ENCODE measurements at places on chromosomes 1 and 21. TPM values are rescaled to one million over a fixed set of nuclear protein-coding genes. Genes with fewer than 3 reads are reported as not detected.

GRCh38 chr1:109396871-109397580 lies 692 bp downstream of the SORT1 start:
- peak overlapping the region; percentile 79 for H3K4me3 ChIP-seq
- DNase-seq = no peak
- no peaks in the 10 kb centered on the region for H3K27me3 ChIP-seq
- H3K4me1 ChIP-seq = peaks cover 21% of the 10 kb centered on the region

- H3K4me3 ChIP-seq = no peak overlapping the region
- no peaks in the 10 kb centered on the region for H3K4me1 ChIP-seq
- DNase-seq = no peak
- no peak overlapping the region for H3K27ac ChIP-seq
- H3K36me3 ChIP-seq = no peaks in the 10 kb centered on the region
- H3K27me3 ChIP-seq = no peaks in the 10 kb centered on the region
Observed at GRCh38 chr1:40856116-40856515, 6.0 kb downstream of the CITED4 start.

GRCh38 chr1:84253891-84254290 lies 47.6 kb upstream of the SAMD13 start:
- peak; percentile 34 for DNase-seq
- no peaks in the 10 kb centered on the region for H3K27me3 ChIP-seq
- no peak overlapping the region for H3K4me3 ChIP-seq
- H3K4me1 ChIP-seq = peaks cover 3% of the 10 kb centered on the region

GRCh38 chr1:62800825-62801306 lies 16.9 kb downstream of the ATG4C start:
- no peak overlapping the region for H3K27ac ChIP-seq
- no peaks in the 10 kb centered on the region for H3K36me3 ChIP-seq
- no peaks in the 10 kb centered on the region for H3K4me1 ChIP-seq

DNA sequence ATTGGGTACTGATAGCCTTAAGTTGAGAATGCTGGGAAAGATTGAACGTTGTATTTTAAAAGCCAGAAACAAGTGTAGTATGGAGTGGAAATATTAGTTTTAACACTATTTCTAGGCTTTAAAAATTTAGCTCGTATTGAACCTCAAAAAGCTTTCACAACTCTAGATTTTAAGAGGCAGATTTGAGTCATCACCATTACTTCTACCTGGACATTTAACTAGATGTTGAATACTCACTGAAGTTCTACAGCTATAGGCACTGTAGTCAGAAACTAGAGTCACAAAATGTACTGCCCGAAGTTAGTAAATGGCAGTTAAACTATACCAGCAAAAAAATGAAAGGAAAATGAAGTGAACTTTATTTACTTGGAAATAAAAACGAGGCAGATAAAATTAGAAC lies 96.5 kb downstream of the NEK7 start:
- H3K36me3 ChIP-seq = no peaks in the 10 kb centered on the region
- H3K4me1 ChIP-seq = no peaks in the 10 kb centered on the region
- no peaks in the 10 kb centered on the region for H3K27me3 ChIP-seq
- H3K27ac ChIP-seq = no peak overlapping the region

RHCE gene
- total RNA-seq = 2.4 TPM

DNA sequence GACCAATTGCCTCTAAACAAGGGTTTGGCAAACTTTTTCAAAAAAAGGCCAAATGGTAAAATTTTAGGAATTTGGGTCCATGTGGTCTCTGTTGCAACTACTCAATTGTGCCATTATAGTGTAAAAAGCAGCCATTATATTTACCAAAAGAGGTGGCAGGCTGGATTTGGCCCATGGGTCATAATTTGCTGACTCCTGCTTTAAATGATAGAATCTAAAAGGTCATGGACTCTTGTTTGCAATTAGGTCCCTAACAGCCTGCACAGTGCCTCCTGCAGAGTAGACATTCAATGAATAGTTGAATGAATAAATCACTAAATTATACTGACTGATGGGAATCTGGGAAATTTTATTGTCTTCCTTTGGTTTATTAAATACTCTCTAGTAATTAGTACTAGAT lies 6.2 kb downstream of the BECN2 start:
- H3K27me3 ChIP-seq = no peaks in the 10 kb centered on the region
- no peaks in the 10 kb centered on the region for H3K36me3 ChIP-seq
- no peak overlapping the region for H3K27ac ChIP-seq

DNA sequence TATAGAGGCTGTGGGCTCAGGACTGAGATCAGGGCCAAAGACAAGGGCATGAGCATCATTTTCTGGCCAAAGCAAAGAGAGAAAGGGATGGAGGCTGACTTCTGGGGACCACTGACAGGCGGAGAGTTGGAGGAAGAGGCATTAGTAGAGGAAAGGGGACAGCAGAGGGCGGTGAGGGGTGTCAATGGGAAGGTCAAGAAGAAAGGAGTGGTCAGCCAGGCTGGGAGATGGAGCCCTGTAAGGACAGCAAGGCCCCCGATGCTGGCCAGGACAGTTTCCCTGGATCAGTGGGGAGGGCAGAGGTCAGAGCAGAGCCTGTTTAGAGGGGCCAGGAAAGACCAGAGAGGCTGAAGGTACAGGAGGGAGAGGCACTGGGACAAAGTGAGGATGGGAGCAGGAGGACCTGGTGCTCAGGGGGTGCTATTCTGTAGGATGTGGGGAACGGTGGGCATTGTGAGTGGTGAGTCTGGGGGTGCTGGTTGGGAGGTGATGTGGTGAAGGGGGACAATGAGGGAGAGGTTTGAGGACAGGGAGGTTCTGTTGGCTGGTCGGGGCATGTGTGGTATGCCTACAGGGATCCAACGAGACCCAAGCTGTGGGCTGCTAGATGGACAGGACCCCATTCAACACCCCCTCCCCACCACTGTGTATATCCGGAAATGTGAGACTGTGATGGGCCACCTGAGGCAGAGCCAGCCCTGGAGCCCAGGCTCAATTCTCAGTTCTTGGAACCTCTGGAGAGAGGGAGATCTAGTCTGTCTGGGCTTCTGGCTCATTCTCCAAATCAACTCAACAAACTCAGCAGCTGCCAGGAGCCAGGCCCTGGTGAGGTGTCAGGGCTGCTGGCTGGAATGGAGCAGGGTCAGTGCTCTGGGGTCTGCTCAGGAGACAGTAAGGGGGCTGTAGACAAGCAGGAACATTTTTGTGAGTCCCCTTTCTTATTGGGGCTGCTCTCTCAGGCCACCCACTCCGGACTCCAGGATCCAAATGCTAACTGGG lies 1.4 kb upstream of the FAM151A start:
- H3K27ac ChIP-seq = no peak overlapping the region
- H3K4me3 ChIP-seq = no peak overlapping the region
- H3K36me3 ChIP-seq = no peaks in the 10 kb centered on the region
- no peaks in the 10 kb centered on the region for H3K27me3 ChIP-seq
- no peaks in the 10 kb centered on the region for H3K4me1 ChIP-seq

NCSTN gene
- total RNA-seq = 117 TPM

DNA sequence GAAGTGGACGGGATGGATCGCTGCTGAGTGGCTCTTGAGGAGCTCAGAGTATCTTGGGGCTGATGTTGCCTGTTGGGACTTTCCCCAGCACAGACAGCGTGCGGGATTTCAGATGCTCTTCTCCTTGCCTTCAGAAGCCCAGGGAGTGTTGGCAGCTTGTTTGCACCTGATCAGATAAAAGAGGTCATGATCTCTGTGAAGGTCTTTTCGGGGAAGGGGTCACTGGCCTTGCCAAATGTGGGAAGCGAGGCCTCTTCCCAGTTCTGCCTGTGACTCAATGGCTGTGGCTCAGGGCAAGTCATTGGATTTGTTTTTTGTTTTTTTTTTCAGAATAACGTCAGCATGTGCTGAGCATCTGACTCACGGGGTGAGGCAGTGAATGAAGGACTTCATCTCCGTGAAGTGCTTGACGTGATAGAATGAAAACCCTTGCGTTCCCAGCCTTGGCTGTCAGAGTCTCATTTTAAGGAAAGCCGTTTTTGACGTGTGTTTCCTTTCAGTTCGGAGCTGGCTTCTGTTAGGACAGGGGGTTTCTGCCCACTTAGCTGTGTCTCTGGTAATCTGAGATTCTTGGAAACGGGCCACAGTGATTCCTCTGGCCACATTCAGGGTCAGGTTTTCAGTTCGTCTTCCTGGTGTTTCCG lies 46.7 kb downstream of the GALNT2 start:
- no peaks in the 10 kb centered on the region for H3K36me3 ChIP-seq
- H3K27me3 ChIP-seq = no peaks in the 10 kb centered on the region
- no peak for DNase-seq
- H3K27ac ChIP-seq = peak overlapping the region; percentile 12
- H3K4me1 ChIP-seq = no peaks in the 10 kb centered on the region

DNA sequence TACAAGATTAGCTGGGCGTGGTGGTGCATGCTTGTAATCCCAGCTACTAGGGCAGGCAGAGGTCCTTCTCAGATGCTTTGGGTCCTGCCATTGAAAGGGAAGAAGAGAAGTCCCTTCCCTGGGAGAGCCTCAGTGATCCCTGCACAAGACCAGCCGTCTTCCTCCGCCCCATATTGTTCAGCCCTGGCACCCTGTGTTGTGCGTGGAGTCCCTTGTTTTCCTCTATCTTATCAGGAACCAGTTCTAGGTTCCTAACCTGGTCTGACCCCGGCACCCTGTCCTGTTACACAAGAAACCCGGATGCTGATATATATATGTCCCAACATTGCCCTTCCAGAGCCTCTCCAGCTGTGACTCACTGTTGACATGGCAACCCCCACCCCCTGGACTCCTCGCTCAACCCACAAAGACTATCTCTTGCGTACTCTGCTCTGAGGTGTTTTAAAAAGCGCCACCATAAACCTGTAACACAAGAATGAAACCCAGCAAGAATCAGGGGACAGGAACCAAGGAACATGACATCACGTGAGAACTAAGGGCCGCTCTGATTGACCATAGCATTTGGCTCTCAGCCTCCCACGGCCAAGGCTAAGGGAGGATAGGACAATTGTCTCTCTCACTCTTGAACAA lies 4.8 kb downstream of the MX2 start:
- H3K36me3 ChIP-seq = no peaks in the 10 kb centered on the region
- no peaks in the 10 kb centered on the region for H3K4me1 ChIP-seq
- H3K4me3 ChIP-seq = no peak overlapping the region
- no peaks in the 10 kb centered on the region for H3K27me3 ChIP-seq

PDE9A gene
- total RNA-seq = 93.6 TPM

GRCh38 chr1:233277637-233278606 lies 17.6 kb downstream of the PCNX2 start:
- no peaks in the 10 kb centered on the region for H3K4me1 ChIP-seq
- H3K27me3 ChIP-seq = no peaks in the 10 kb centered on the region
- no peak overlapping the region for H3K4me3 ChIP-seq
- H3K27ac ChIP-seq = no peak overlapping the region
- no peak for DNase-seq

FCRLB gene
- total RNA-seq = 2.3 TPM

DNA sequence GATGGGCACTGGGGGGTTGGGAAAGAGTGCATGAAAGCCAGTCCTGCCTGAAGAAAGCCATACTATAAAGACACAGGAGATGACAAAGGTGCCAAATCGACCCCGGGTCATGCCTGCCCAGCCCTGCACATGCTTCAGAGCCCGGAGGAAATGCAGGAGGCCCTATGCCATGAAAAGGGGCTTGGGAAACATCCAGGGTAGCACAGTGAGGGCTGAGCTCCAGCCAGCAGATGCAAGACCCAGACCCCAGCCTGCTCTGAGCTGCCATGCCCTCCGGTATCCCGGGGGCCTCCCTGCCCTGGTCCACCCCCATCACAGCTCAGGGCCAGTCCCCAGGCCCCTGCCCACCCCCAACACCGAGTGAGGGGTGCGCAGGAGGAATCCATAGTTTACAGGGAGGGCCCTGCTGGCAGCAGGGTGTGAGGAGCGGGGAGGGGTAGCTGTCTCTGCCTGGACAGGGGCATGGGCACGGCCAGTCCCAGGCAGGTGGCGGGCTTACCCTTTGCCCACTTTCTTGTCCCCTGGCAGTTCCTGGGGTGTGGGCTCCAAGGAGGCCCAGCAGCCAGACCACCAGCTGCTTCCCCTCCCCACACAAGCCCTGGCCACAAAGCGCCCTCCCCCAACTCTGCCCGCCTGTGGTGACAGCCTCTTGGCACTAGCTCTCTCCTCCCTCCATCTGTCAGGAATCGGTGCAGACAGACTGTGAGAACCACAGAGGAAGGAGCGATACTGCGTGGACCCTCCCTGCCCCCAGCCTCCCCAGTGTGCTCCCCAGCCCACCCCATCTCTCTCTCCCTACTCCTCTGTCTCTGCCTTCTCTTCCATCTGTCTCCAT lies 16.8 kb downstream of the LRP8 start:
- no peaks in the 10 kb centered on the region for H3K4me1 ChIP-seq
- DNase-seq = no peak
- H3K36me3 ChIP-seq = no peaks in the 10 kb centered on the region
- no peak overlapping the region for H3K4me3 ChIP-seq
- H3K27me3 ChIP-seq = no peaks in the 10 kb centered on the region

BTBD19 gene
- total RNA-seq = 0.50 TPM

VPS13D gene
- 80.8 TPM for total RNA-seq

DNA sequence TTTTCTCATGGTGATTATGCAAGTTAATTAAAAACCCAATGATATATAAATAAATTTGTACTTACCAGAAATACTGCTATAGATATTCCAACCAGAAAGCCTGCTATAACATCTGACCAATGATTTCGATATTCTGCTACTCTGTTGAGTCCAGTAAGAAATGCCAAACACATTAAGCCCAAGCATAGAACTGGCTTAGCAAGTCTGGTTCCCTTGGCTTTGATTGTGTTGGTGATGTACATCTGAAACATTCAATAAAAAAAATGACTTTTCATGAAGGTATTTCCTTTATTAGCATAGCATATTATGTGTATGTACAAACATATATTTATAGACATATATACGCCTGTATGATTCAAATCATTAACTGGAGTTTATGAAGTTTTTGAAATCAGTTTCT lies 82.8 kb downstream of the PLPPR5 start:
- no peaks in the 10 kb centered on the region for H3K4me1 ChIP-seq
- H3K27me3 ChIP-seq = no peaks in the 10 kb centered on the region
- DNase-seq = no peak
- no peak overlapping the region for H3K27ac ChIP-seq
- no peak overlapping the region for H3K4me3 ChIP-seq

- H3K27me3 ChIP-seq = no peaks in the 10 kb centered on the region
- H3K36me3 ChIP-seq = no peaks in the 10 kb centered on the region
- DNase-seq = no peak
- H3K4me3 ChIP-seq = no peak overlapping the region
Observed at GRCh38 chr1:238252033-238252802, 361.5 kb upstream of the ZP4 start.

DNA sequence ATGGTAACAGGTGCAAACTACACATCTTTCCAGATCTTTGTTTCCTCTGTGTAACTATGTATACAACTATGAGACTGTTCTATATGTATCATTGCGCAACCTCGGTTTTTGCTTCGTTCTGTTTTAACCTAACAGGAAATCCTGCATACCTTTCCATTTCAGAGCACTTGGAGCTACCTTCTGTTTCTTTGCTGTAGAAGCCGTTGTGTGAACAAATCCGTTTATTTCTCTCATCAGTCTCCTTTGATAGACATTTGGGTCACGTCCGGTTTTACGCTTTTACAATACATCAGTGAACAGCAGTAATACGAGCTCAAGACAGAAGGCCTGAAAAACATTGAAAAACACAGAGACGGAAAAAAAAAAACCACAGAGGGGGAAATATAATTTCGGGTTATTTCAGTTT lies 10.5 kb downstream of the ATP5IF1 start:
- no peaks in the 10 kb centered on the region for H3K27me3 ChIP-seq
- peaks cover 4% of the 10 kb centered on the region for H3K4me1 ChIP-seq
- DNase-seq = peak; percentile 44
- H3K36me3 ChIP-seq = no peaks in the 10 kb centered on the region
